ENCODE measurements at places on chromosomes 1 and 21. TPM values are rescaled to one million over a fixed set of nuclear protein-coding genes. Genes with fewer than 3 reads are reported as not detected.

DNA sequence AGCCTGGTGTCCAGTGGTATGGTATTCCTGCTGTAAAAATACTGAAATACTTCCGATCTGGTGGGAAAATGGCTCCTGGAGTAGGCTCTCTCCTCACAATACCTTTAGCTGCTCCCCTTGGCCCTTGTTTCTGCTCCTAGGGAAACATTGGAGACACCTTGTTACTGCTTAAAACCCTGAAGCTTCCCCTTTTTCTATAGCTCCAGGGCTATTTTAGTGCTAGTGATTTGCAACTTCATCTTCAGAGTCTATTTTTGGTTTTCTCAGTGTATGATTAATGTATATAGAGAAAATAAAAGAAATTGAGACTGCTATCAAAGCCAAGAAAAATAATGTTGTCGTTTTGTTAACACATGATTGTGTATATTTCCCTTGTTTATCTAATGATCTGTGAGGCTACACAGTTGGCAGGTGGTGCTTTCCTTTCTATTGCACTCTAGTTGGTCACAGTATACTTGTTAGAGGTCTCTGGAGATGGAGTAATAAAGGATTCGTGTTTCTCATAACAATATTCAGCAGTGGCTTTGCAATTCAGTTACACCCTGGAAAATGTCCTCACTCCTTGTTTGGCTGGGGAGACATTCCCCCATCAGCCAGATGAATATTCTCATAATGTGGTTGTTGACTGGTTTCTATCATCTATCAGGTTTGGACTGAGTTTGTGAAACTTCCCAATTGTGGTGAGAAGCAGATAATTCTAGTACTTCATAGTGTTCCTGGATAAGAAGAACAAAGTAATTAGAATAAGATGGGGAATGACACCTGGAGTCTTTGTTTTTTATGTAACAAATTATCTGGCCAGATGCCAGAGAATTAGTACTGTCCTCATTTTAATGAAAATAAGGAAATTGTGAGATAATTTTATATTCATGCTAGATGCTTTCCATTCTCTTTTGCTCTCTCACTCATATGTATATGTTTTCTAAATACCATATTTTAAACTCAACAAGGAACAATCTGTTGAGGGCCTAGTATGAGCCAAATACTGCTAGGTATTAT lies 44.8 kb upstream of the CACYBP start:
- DNase-seq: no peak

GRCh38 chr1:59043796-59044195 lies 253.1 kb upstream of the FGGY start:
- no peak for DNase-seq

DNA sequence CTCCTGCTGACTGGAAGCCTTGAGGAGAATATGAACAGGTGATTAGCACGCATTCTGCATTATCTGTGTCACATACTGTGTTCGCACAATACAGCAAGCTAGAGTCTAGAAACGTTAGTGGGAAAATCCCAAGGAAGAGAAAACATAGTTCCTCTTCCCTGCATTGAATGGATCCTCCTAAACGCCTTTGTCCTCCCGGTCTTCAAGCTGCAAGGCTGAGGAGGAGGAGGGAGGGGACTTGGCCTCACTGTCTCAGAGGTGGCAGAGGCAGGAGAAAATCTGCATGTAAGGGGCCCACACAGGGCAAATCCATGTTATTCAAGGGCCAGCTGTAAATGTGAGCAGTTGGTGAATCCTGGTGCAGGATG lies 34.4 kb downstream of the WNT9A start:
- no peak for DNase-seq

DNA sequence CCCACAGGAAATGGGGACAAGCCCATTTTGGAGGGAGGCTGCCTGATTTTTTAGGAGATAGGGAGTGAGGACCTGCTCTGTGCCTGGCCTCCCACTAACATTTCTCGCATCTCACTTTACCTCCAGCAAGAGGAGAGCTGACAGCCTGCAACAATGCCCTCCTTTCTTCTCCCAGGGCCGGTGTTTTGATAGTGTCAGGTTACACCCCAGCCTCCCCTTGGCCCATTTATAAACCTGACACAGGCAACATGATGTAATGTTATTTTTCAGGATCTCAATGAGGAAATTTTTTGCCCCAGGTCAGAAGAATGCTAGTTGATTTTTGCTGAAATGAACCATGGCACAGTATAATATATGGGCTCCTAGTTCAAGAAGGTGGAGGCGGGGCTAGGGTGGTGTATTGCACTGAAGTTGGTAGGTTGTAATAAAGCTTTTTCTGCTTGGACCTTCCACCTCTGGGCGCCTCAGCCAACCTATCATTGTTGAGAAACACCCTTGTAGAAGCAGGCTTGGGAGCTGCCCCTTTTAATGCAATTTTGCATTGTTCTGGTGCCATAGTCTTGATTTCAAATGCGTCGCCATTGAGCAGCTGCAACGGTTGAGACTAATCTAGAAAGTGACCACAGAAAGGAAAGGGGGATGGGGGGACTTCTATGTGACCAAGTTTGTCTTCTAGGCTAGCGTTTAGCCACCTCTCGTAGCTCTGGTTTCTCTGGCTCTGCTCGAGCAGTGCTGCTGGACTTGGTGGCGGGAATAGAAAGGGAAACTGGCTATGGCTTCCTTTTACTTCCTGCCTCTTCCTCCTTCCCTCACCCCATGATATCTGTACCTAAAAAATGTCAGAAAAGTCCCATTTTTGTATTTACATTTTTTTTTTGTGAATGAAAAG lies 53.0 kb downstream of the PBX1 start:
- DNase-seq: no peak

GRCh38 chr1:23947366-23947765 lies 12.3 kb upstream of the PNRC2 start:
- DNase-seq: no peak

DNA sequence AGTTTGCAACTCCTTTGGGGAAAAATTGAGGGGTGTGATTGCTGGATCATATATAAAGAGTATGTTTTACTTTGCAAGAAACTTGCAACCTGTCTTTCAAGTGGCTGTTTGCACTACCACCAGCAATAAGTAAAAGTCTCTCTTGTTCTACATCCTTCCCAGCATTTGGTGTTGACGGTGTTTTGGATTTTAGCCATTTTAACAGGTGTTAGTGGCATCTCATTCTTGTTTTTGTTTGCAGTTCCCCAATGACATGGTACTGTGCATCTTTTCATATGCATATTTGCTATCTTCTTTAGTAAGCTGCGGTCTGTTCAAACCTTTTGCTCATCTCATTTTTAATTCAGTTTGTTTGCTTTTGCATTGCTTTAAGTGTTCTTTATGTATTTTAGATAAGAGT lies 535.5 kb downstream of the LRRIQ3 start:
- DNase-seq: no peak

GRCh38 chr1:229782469-229782868 lies 156.4 kb downstream of the URB2 start:
- DNase-seq: no peak

GRCh38 chr21:43865540-43866259 lies 677 bp downstream of the AGPAT3 start:
- peak; percentile 61 for DNase-seq

GRCh38 chr1:64337475-64337874 lies 132.5 kb upstream of the CACHD1 start:
- no peak for DNase-seq

- DNase-seq: no peak
Observed at GRCh38 chr1:179742291-179742690, 800 bp upstream of the FAM163A start.

DNA sequence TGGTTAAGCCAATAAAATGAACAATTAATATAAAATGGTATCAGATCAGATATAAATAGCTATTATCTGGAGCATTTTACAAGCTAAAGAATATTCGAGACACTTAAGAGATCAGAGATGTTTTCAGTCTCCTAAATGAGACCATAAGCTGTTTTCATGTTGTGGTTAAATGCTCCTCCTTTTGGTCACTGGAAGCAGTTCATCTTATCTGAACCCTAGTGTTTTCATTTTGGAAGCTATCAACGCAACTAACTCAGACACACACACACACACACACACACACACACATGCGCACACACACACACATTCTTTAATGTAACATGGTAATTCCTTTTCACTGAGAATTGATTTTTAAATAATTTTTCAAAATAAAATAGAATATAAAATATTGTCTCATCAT lies 10.0 kb upstream of the LRRC8C start:
- no peak for DNase-seq

- no peak for DNase-seq
Observed at GRCh38 chr1:206116873-206117150, 376 bp downstream of the AVPR1B start.

GRCh38 chr21:19228226-19228625 lies 824.6 kb upstream of the TMPRSS15 start:
- DNase-seq: no peak

DNA sequence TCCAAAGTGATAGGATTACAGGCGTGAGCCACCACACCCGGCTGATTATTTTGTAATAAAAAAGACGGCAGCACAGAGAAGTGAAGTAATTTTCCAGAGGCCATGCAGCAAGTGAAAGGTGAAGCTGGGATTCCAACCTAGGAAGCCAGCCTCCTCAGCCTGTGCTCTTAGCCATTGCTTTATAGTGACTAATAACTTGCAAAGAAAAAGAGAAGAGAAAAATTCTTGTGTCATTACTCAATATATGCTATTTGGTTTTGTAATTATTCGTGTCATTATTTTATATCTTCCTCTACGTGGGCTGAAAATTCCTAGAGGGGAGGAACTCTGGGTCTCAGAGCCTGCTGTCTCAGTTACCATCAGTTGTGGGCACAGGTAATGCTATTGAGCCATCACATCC lies 1.6 kb upstream of the IER5 start:
- DNase-seq: no peak

GRCh38 chr1:230142608-230143210 lies 75.7 kb downstream of the GALNT2 start:
- no peak for DNase-seq

HSPG2 gene
- total RNA-seq: 10.2 TPM

AMY1A gene
- 0.05 TPM for total RNA-seq

LCE6A gene
- not detected for total RNA-seq

XCL2 gene
- 15.4 TPM for total RNA-seq

LEMD1 gene
- total RNA-seq: 0.24 TPM

THRAP3 gene
- total RNA-seq: 80.9 TPM

IVL gene
- total RNA-seq: 0.57 TPM

CFHR2 gene
- 0.09 TPM for total RNA-seq

LENEP gene
- 0.09 TPM for total RNA-seq

All from thymus (tissue), 14 donors.